ENCODE measurements at places on chromosomes 4 and X. TPM values are rescaled to one million over a fixed set of nuclear protein-coding genes. Genes with fewer than 3 reads are reported as not detected.

DIPK2B gene
- total RNA-seq, result not detected

DUX4 gene
- not detected for total RNA-seq

GAGE12G gene
- total RNA-seq, result not detected

ARMCX1 gene
- 18.3 TPM for total RNA-seq

GPR50 gene
- total RNA-seq, result not detected

BST1 gene
- total RNA-seq, result 3.4 TPM

RIPPLY1 gene
- not detected for total RNA-seq

HEPH gene
- 8.1 TPM for total RNA-seq

FAM53A gene
- total RNA-seq, result 1.1 TPM

HAUS7 gene
- 25.8 TPM for total RNA-seq

TBC1D9 gene
- total RNA-seq, result 34.6 TPM

PRSS12 gene
- 1.6 TPM for total RNA-seq

CCKAR gene
- total RNA-seq, result not detected

AMMECR1 gene
- total RNA-seq, result 16.0 TPM

HTR2C gene
- total RNA-seq, result not detected

PSAPL1 gene
- not detected for total RNA-seq

IGSF1 gene
- 0.27 TPM for total RNA-seq

RAB9B gene
- total RNA-seq, result 0.34 TPM

GPR119 gene
- total RNA-seq, result not detected

F8A3 gene
- not detected for total RNA-seq

FHIP1A gene
- 10.0 TPM for total RNA-seq

CXCL6 gene
- 2.1 TPM for total RNA-seq

ERVMER34-1 gene
- total RNA-seq, result 3.5 TPM

PHKA1 gene
- total RNA-seq, result 6.4 TPM

GAGE12H gene
- not detected for total RNA-seq

ANK2 gene
- total RNA-seq, result 46.0 TPM

MAGEB1 gene
- not detected for total RNA-seq

VGLL1 gene
- 1.3 TPM for total RNA-seq

IL13RA1 gene
- 32.0 TPM for total RNA-seq

MAGEA1 gene
- not detected for total RNA-seq

TCEAL3 gene
- total RNA-seq, result 14.9 TPM

NXF3 gene
- total RNA-seq, result not detected

TMEM31 gene
- not detected for total RNA-seq

OPHN1 gene
- 3.1 TPM for total RNA-seq

SSX4B gene
- total RNA-seq, result not detected

CSAG3 gene
- total RNA-seq, result not detected

FAM47A gene
- not detected for total RNA-seq

FABP2 gene
- not detected for total RNA-seq

ARMCX4 gene
- total RNA-seq, result 1.8 TPM

CENPE gene
- 3.0 TPM for total RNA-seq

ZNF674 gene
- total RNA-seq, result 3.8 TPM

CXCL1 gene
- total RNA-seq, result 112 TPM

SLC6A14 gene
- 0.13 TPM for total RNA-seq

ZNF157 gene
- 0.63 TPM for total RNA-seq

USP27X gene
- total RNA-seq, result 3.1 TPM

GPC4 gene
- 33.1 TPM for total RNA-seq

TLR1 gene
- total RNA-seq, result 0.67 TPM

FREM3 gene
- total RNA-seq, result not detected

ADGRG2 gene
- total RNA-seq, result 0.88 TPM

HELT gene
- total RNA-seq, result not detected
